ENCODE measurements at places on chromosomes 13 and 19. TPM values are rescaled to one million over a fixed set of nuclear protein-coding genes. Genes with fewer than 3 reads are reported as not detected.
A peak's percentile ranks its signal among the peaks of the same experiment; 100 is the strongest.

DNA sequence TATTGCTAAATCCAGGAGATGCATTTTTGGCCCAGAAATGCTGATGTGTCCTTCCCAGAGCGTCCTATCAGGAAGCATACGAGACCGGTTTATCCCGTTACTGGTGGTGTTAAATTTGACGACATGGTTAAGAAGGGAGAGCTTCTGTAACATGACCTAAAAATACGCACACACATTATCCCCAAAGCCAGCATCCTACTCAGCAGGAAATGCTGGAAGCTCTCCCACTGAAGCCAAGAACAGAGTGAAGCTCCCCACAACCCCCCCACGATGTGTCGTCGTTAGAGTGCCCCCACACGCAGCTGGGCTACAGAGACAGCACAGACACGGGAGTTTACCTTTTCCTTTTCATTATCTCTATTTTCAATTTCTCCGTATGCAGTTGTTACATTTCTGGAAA lies 45.1 kb upstream of the MCF2L start:
- H3K4me3 ChIP-seq = no peak overlapping the region
- H3K27me3 ChIP-seq = no peaks in the 10 kb centered on the region
- no peaks in the 10 kb centered on the region for H3K36me3 ChIP-seq

- DNase-seq = peak; percentile 66
- no peak overlapping the region for H3K4me3 ChIP-seq
- no peaks in the 10 kb centered on the region for H3K27me3 ChIP-seq
- peaks cover 85% of the 10 kb centered on the region for H3K36me3 ChIP-seq
- H3K4me1 ChIP-seq = peaks cover 29% of the 10 kb centered on the region
Measured at GRCh38 chr19:40803857-40804782, 5.1 kb downstream of the EGLN2 start.

The ZNF442 gene
- total RNA-seq = 5.6 TPM

The APLP1 gene
- 8.8 TPM for total RNA-seq

GRCh38 chr19:1580957-1581356 lies 11.7 kb downstream of the MBD3 start:
- no peak overlapping the region for H3K4me3 ChIP-seq
- peaks cover 40% of the 10 kb centered on the region for H3K36me3 ChIP-seq
- no peaks in the 10 kb centered on the region for H3K27me3 ChIP-seq

The C1QTNF9 gene
- not detected for total RNA-seq

DNA sequence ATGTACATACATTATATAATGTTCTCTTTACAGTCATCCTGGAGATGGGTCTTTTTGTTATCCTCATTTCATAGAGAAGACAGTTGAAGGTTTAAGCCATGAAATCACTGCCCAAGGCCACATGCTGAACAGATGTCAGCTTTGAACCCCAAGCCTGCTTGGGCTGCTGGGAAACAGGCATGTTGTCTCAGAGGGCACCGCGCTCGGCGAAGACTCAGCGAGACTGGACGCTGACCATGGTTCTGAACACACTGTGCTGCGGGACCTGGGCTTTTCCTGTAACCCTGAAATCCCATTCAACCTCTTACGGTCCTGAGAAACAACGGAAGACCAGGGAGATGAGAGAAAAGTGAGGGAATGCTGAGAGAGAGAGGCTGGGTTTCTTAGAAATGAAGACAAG lies 27.3 kb downstream of the LRFN3 start:
- no peaks in the 10 kb centered on the region for H3K36me3 ChIP-seq
- DNase-seq = peak; percentile 93
- H3K27me3 ChIP-seq = peaks cover 48% of the 10 kb centered on the region
- no peaks in the 10 kb centered on the region for H3K4me1 ChIP-seq
- H3K27ac ChIP-seq = no peak overlapping the region

- no peaks in the 10 kb centered on the region for H3K27me3 ChIP-seq
- H3K4me3 ChIP-seq = peak overlapping the region; percentile 59
- no peak overlapping the region for H3K27ac ChIP-seq
Measured at GRCh38 chr19:9570255-9570654, 14.0 kb downstream of the ZNF121 start.

GRCh38 chr19:40604171-40604646 lies 3.0 kb downstream of the LTBP4 start:
- no peak overlapping the region for H3K27ac ChIP-seq
- no peak overlapping the region for H3K4me3 ChIP-seq
- peaks cover 14% of the 10 kb centered on the region for H3K4me1 ChIP-seq
- DNase-seq = no peak
- H3K27me3 ChIP-seq = peaks cover 54% of the 10 kb centered on the region

GRCh38 chr19:41755328-41755913 lies at the start of gene CEACAM6:
Gene CEACAM6 (plus strand): TSS chr19:41755530. CDS start chr19:41755639, 109 bp downstream.
- H3K36me3 ChIP-seq = no peaks in the 10 kb centered on the region
- H3K27me3 ChIP-seq = peaks cover 27% of the 10 kb centered on the region
- H3K27ac ChIP-seq = no peak within 1 kb of the TSS
- no peak within 1 kb of the TSS for H3K4me3 ChIP-seq
- DNase-seq = peak; percentile 51

- no peak overlapping the region for H3K27ac ChIP-seq
- DNase-seq = no peak
- H3K4me1 ChIP-seq = no peaks in the 10 kb centered on the region
- no peaks in the 10 kb centered on the region for H3K36me3 ChIP-seq
Measured at GRCh38 chr13:49454388-49455006, 10.4 kb downstream of the SETDB2 start.

GRCh38 chr13:101930331-101930730 lies 471.5 kb downstream of the FGF14 start:
- H3K4me3 ChIP-seq = no peak overlapping the region
- H3K27ac ChIP-seq = no peak overlapping the region
- no peaks in the 10 kb centered on the region for H3K27me3 ChIP-seq
- no peaks in the 10 kb centered on the region for H3K36me3 ChIP-seq
- no peak for DNase-seq
- no peaks in the 10 kb centered on the region for H3K4me1 ChIP-seq

DNA sequence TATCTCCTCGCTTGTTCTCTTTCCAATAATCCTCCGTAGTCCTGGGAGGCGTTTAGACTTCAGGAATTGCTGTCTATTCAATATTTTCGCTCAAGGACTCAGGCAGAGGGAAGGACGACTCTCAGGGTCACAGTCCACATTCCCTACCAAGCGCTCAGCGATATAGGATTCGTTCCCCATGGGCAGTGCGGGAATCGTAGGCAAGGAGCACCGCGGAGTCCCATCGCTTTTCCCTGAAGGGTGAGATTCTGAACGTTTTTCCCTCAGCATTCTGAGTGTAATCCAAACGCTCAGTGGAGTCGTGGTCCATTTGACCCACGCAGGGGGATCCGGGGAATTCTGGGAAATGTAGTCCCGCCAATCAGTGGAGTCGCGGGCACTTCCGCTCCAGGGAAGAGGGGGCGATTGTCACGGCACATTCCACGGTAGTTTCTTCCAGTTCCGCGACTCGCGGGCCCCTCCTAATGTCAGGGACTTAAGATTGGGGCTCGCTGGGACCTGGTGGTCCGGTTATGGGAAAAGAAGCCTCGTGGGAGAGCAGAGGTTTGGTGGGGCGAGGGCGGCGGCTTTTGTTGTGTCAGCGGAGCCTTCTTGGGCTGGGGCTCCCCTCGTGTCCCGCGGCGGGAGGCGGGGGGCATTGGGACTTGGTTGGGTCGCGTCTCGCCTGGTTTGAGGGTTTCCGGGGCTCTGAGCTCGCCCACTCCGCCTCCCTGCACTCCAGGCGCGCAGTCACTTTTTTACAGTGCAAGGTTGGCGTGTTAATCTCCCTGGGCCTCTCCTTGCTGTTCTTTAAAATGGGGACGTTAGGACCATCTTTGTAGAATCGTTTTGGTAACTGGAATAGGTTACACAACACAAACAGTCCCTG lies at the start of gene ZNF234:
Gene ZNF234 (plus strand): TSS at position 364 of the 868 bp plus-strand sequence. CDS start 3,079 bp downstream, outside the sequence.
- H3K4me1 ChIP-seq = no peaks in the 10 kb centered on the region
- no peaks in the 10 kb centered on the region for H3K27me3 ChIP-seq
- DNase-seq = peak; percentile 85
- peak within 1 kb of the TSS; percentile 95 for H3K4me3 ChIP-seq
- H3K36me3 ChIP-seq = peaks cover 12% of the 10 kb centered on the region
- H3K27ac ChIP-seq = no peak within 1 kb of the TSS

GRCh38 chr13:53490752-53491151 lies 462.1 kb downstream of the OLFM4 start:
- H3K27ac ChIP-seq = no peak overlapping the region
- no peaks in the 10 kb centered on the region for H3K36me3 ChIP-seq
- H3K4me1 ChIP-seq = no peaks in the 10 kb centered on the region
- no peak overlapping the region for H3K4me3 ChIP-seq
- no peaks in the 10 kb centered on the region for H3K27me3 ChIP-seq

GRCh38 chr19:16836115-16837034 lies 7.2 kb downstream of the SIN3B start:
- H3K27me3 ChIP-seq = no peaks in the 10 kb centered on the region
- peak; percentile 64 for DNase-seq
- H3K36me3 ChIP-seq = peaks cover 80% of the 10 kb centered on the region
- H3K27ac ChIP-seq = no peak overlapping the region
- no peak overlapping the region for H3K4me3 ChIP-seq

- no peak overlapping the region for H3K27ac ChIP-seq
- no peaks in the 10 kb centered on the region for H3K4me1 ChIP-seq
Measured at GRCh38 chr19:33700408-33701013, 78.8 kb downstream of the CHST8 start.

GRCh38 chr13:40923867-40924266 lies 95.2 kb downstream of the ELF1 start:
- H3K27me3 ChIP-seq = no peaks in the 10 kb centered on the region
- no peak overlapping the region for H3K4me3 ChIP-seq
- no peak for DNase-seq
- H3K27ac ChIP-seq = no peak overlapping the region

The SWSAP1 gene
- 2.8 TPM for total RNA-seq

GRCh38 chr13:31172001-31172400 lies 10.3 kb upstream of the HSPH1 start:
- H3K4me1 ChIP-seq = peaks cover 5% of the 10 kb centered on the region
- H3K27ac ChIP-seq = no peak overlapping the region
- H3K27me3 ChIP-seq = no peaks in the 10 kb centered on the region
- no peak overlapping the region for H3K4me3 ChIP-seq

DNA sequence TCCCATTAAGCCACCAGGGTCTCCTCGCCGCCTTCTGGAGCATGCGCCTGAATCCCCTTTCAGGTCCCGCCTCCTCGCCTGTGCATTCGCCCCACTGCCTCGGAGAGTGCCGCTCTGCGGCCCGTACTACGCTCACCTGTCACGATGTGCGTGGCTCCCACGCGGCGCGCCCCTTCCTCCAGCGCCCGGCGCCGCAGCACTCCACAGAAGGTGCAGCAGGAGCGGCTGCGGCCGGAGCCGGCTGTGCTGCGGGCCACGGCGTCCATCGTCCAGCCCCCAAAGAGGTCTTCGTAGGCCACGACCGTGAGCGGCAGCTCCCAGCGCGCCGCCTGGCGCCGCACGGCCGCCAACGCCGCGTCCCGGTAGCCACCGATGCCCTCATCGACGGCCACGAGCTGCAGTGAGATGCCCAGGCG lies 4.3 kb downstream of the CTU1 start:
- no peak for DNase-seq
- no peaks in the 10 kb centered on the region for H3K27me3 ChIP-seq
- peaks cover 9% of the 10 kb centered on the region for H3K36me3 ChIP-seq
- H3K27ac ChIP-seq = no peak overlapping the region

All from endodermal cell (in vitro differentiated cells).